ENCODE measurements at places on chromosomes 2 and 18.

- DNase-seq = no peak
These were observed 2.6 kb upstream of the IMP4 start for GRCh38 chr2:130339885-130340745.

DNA sequence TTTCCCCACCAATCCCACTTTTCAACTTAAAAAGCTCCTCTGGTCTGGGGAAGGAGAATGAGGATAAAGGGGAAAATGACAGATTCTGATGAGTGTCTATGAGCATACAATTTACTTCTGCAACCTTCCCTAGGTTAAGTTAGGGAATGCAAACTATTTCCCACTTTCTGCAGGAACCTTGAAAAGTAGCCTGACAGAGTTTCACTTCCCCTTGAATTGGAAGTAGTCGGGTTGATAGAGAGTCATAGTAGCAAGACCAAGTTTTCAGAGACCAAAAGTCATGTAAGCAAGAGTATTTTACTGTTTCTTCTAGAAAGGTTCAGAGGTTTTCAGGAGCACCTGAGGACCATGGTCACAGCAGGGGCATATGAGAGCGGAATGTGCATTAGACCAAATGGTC is 815.1 kb downstream of the CPS1 start:
- no peak for DNase-seq

DNA sequence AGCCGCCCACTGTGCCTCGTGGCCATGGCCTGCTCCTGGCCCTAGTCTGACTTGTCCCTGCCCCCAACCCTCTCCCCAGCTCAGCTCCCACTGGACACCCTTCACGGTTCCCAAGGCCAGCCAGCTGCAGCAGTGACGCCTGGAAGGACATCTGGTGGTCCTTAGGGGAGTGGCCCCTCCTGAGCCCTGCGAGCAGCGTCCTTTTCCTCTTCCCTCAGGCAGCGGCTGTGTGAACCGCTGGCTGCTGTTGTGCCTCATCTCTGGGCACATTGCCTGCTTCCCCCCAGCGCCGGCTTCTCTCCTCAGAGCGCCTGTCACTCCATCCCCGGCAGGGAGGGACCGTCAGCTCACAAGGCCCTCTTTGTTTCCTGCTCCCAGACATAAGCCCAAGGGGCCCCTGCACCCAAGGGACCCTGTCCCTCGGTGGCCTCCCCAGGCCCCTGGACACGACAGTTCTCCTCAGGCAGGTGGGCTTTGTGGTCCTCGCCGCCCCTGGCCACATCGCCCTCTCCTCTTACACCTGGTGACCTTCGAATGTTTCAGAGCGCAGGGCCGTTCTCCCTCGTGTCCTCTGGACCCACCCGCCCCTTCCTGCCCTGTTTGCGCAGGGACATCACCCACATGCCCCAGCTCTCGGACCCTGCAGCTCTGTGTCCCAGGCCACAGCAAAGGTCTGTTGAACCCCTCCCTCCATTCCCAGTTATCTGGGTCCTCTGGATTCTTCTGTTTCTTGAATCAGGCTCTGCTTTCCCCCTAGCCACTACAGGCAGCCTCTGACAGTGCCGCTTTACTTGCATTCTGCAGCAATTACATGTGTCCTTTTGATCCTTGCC is 35.8 kb downstream of the ANO7 start:
- peak; percentile 43 for DNase-seq

GRCh38 chr18:66623821-66624220 is 19.9 kb upstream of the CDH19 start:
- no peak for DNase-seq

- peak; percentile 47 for DNase-seq
These were observed 1.1 kb downstream of the MAP4K3 start for GRCh38 chr2:39435741-39436591.

DNA sequence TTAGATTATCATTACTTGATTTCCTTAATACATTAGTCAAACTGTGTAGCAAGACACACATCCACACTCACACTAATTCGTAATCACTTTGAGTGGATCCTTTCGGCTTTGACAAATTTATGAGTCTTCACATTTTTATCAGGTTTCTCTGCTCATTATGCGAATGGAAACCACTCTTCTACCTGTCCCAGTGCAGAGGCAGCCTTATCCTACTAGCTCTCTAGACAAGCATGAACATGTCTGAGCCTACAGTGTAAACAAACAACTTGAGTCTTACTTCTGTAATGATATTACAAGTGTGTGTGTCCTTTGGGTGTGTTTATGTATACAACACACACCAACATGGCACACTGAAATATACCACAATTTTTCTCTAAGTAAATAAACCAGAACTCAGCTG is 361.9 kb upstream of the CHST9 start:
- DNase-seq = no peak

DNA sequence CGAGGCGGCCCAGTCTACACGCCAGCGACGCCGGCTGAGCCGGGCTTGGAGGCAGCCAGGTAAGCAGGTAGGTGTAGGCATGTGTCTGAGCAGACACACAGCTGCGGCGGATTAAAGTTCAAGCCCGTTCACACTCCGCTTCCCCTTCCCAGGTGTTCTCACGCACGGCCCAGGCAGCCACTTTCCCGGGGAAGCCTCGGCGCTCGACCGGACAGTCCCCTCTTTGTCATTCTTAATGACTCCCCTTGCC is 367 bp downstream of the TGFA start:
- no peak for DNase-seq

DNA sequence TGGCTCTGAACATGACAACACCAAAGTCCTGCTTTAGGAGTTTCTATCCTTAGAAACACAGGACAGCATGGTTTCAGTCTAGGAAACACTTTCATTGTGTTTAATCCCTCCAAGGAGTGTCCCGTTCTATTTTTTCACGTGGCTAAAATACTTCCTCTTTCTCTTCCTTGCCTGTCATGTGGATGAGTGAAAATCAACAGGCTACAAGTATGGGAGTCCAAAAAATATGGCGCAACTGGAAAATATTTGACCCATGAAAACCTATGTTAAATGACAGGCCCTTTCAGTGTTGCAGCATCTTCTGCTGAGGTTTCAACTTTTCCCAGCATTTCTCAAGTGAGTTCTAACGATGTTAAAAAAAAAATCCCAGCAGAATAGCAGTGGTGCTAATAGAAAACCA is 146.3 kb downstream of the LAMA3 start:
- DNase-seq = no peak

- DNase-seq = no peak
These were observed 279.9 kb downstream of the ALPK2 start for GRCh38 chr18:58348951-58349350.

- no peak for DNase-seq
These were observed 188.2 kb downstream of the MEMO1 start for GRCh38 chr2:31822587-31822986.

- DNase-seq = no peak
These were observed 385.4 kb downstream of the SOX11 start for GRCh38 chr2:6077585-6077984.

DNA sequence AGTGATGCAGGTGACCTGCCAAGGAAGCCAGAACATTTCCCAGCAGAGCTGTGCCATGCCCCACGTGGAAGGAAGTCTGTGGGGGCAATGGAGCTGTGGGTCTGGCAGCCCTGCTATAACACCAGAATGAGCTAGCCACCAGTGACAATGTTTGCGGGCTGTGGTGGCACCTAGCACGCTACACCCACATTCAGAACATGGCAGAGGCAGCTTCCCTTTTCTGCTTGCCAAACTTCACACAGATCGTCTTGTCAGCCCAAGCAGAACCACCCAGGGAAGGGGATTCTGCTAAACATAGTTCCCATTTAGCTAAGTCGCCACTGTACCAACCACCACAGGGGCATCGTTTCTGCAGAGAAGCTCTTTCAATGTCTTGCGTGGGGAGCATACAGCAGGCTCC is 27.0 kb upstream of the CCDC93 start:
- DNase-seq = no peak

DNA sequence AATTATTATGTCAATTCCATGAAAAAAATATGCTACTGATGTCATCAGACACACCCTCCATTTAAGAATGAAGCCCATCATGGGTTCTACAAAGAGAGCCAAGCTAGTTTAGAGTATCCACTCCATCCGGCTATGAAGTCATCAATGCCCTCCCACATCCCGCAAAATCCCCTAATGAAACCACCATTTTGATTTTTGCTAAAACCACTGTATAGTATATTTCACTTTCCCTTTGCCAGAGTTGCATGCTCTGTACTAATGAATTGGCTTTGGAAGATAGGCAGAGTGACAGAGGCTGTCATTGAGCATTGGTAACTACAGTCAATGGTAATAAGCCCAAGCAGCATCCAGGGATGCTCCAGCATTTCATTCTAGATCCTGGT is 118.6 kb downstream of the ANKRD44 start:
- DNase-seq = no peak

DNA sequence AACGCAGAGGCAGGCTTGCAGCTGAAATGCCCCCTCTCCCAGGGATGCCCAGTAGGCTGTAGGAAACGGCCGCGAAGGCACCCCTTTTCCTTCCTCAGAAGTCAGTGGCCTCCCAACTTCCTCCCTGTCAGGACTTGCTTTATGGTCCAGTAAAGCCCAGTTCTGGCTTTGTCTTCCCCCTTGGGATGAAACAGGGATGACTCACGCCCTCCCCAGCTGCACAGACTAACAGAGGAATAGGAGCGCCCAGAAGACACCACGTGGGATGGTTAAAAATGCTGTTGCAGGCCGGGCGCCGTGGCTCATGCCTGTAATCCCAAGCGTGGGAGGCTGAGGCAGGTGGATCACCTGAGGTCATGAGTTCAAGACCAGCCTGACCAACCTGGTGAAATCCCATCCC is 6.9 kb downstream of the CREG2 start:
- DNase-seq = peak; percentile 73

- DNase-seq = no peak
These were observed 115.1 kb downstream of the RTP5 start for GRCh38 chr2:241984658-241985057.

DNA sequence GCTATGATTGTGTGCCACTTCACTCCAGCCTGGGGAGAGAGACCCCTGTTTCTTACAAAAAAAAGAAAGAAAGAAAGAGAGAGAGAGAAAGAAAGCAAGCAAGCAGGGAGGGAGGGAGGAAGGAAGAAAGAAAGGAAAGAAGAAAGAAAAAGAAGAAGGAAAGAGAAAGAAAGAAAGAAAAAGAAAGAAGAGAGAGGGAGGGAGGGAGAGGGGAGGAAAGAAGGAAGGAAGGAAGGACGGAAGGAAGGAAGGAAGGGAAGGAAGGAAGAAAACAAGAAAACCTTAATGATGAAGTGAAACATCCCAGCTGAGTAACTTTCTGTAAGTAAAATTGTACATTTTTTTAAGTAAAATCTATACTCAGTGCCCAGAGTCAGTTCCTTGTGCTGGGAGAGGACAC is 75.5 kb upstream of the GLS start:
- DNase-seq = no peak

- peak; percentile 61 for DNase-seq
These were observed 4.4 kb downstream of the SMAD7 start for GRCh38 chr18:48946329-48946835.

DNA sequence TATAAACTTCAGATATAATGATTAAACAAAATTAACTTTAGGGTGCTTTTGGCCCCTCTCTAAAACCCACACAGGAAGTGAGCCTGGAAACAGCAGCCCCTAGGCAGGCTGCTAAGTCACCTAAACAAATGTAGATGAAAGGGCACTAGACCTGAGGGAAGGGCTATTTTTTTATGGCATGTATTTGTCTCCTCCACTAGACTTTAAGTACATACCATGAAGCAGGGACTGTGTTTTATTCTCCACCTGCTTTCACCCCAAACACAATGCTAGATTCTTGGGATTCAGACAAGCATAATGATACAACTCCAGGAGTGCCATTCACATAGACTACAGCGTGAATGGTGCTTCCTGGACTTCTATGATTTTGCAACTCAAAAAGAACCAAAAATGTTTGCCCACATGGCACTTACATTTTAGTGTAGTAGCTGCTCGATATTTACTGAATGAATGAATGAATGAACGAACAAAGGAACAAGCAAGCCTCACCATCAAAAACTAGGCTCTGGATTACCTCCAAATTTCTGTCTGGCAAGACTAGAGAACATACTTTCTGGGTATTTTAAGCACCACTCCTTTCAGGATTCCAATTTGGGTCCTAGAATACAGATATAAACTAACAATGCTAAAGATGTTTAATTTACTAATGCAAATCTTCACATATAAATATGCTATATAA is 10.1 kb downstream of the ATAD2B start:
- DNase-seq = no peak
